NCI-H1436 (cell line): ENCODE measurements at places on chromosomes 3 and 15.

DNA sequence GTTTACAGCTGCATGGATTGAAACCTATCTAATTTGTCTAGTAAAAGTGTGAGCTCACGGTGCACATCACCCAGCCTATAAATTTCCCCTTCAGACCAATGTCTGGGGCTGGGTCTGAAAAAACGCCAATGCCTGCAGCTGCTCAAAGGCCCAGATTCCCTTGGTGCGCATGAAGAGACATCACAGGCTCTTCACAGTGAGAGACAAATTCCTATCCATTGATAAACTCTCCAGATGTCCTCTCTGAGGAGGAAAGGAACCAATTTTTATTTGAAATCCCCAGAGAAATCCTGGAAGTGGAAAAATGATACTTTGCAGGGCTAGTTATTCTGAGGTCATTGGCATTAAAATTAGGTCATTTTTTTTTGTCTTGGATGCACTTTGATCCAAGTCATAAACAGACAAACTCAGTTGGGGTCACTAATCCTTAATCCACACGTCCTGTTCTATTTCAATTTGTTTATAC is 360.5 kb downstream of the EPHA3 start:
- no peak for DNase-seq

- DNase-seq, result no peak
Measured at GRCh38 chr3:53100818-53101466, 29.3 kb downstream of the RFT1 start.

DNA sequence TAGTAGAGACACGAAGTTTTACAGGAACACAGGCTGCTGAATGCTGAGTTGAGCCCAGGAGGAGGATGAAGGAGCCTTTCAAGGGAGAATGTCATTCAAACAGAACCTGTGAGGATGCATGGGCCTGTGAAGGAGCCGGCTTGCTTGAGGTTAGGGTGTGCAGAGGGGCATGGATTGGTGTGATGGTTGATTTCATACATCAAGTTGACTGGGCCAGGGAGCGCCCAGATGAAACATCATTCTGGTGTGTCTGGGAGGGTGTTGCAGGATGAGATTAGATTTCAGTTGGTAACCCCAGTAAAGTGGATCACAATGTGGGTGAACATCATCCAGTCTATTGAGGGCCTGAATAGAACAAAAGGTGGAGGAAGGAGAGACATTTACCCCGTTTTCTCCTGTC is 243.6 kb downstream of the EDEM1 start:
- no peak for DNase-seq

DNA sequence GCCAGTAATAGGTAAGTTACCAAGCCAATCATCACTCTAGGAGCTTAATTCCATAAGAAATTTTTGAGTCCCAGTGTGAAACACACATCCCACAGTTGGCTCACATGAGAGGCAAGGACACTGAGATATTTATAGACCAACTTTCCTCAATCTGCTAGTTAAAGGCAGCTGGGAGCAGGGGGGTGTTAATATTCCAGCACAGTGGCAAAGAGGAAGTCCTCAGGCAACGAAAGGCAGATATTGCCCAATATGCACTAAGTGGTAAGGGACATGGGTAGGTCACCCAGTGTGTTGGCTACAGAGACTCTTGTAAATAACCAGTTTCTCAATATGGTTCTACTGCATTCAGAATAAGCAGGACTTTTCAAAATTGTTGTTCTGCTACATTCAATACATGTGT is 61.0 kb downstream of the TOP2B start:
- no peak for DNase-seq

GRCh38 chr3:98746122-98746521 is 17.0 kb upstream of the ST3GAL6 start:
- DNase-seq, result no peak

DNA sequence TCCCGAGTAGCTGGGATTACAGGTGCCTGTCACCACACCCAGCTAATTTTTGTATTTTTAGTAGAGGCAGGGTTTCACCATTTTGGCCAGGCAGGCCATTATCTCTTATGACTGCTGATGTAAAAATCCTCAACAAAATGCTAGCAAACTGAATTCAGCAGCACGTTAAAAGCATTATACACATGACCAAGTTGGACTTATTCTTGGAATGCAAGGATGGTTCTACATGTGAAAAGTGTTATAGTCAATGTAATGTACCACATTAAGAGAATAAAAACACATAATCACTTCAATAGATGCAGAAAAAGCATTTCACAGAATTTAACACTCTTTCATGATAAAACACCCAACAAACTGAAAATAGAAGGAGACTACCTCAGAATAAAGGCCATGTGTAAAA is 20.2 kb downstream of the RNF13 start:
- DNase-seq, result no peak
